ENCODE measurements at places on chromosomes 11 and 22.

- DNase-seq: peak; percentile 63
Observed at GRCh38 chr11:129853518-129854231, 38.0 kb downstream of the TMEM45B start.

DNA sequence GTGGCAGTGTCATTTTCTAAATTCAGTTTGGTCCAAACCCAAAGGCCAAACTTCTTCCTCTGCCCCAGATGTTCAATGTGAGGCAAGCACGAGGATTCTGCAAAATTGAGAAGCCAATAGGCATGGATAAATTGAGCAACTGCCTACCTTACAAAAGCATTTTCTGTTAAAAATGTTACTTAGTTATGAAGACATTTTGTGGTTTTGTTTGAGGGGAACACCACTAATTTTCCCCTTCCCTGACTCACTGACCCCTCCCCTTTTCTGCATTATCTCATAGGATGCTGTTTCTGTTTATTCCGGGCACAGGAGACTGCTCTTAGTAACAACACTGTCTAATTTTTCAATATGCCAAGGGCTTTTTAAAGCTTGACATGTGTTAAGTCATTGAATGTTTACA, 462.8 kb downstream of the INSC start:
- no peak for DNase-seq

DNA sequence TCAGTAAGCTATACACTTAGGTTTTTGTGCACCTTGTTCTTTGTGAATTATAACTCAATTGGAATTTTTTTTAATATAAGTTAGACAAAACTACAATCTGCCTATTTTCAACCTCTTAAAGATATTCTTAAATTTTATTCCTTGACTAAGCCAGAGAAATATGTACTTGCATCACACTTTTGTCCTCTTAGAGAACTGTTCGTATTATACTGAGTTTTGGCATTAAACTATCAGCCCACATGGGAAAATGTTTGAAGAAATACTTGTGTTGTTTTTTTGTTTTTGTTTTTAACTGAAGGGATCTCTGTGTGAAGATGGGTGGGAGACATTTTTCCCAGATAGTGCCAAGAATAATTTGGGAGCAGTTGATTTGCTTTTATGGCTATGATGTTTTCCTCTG, 25.3 kb downstream of the CEP295 start:
- DNase-seq: no peak

- DNase-seq: no peak
Observed at GRCh38 chr11:31689559-31689958, 121.6 kb downstream of the PAX6 start.

- DNase-seq: no peak
Observed at GRCh38 chr11:69416143-69416515, 65.3 kb upstream of the LINC01488 start.

DNA sequence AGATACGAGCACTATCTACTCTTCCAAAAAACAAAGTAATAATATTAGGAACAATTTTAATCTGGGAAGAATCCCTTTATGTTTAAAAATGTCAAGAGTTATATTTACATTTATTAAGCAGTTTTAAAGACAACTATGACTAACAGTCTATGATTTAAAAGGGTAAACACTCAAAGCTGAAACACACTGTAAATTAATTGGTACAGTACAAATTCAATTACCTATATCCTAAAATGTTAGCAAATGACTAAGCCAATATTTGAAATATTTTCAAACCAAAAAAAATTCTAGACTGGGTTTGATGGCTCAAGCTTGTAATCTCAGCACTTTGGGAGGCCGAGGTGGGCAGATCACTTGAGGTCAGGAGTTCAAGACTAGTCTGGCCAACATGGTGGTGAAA, 36.0 kb upstream of the CHRNA10 start:
- no peak for DNase-seq

DNA sequence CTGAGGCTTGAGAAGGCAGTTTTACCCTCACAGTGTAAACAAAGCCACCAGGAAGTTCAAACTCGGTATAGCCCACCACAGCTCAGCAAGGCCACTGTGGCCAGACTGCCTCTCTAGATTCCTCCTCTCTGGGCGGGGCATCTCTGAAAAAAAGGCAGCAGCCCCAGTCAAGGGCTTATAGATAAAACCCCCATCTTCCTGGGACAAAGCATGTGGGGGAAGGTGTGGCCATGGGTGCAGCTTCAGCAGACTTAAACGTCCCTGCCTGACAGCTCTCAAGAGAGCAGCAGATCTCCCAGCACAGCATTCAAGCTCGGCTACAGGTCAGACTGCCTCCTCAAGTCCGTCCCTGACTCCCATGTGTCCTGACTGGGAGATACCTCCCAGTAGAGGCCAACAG, 69.7 kb downstream of the TTC28 start:
- DNase-seq: no peak

- no peak for DNase-seq
Observed at GRCh38 chr11:130189492-130190210, 30.1 kb downstream of the ST14 start.

GRCh38 chr22:45885941-45886395, 91.0 kb downstream of the WNT7B start:
- DNase-seq: no peak

GRCh38 chr11:128501632-128502549, 85.5 kb downstream of the ETS1 start:
- no peak for DNase-seq

GRCh38 chr11:99279266-99279665, 258.5 kb downstream of the CNTN5 start:
- DNase-seq: no peak

DNA sequence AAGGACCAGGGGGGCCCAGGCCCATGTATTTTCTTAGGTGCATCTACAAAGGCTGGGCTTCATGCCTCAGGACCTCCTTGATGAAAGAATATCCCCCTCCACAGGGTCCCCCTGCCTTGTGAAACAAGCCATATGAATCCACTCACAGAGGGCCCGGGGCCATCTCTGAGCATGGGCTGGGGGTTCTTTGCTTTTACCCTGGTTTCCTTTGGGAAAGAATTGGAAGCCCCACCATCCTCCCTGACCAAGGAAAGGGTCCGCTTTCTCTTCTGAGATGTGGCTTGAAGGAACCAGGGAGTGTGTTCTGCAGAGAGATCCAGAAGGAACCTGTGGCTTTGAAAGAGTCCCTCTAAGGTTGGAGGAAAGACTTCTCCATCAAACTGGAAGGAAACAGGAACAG, 9.2 kb upstream of the ANO1 start:
- no peak for DNase-seq

- no peak for DNase-seq
Observed at GRCh38 chr11:66687831-66688281, 10.2 kb upstream of the RBM4B start.

DNA sequence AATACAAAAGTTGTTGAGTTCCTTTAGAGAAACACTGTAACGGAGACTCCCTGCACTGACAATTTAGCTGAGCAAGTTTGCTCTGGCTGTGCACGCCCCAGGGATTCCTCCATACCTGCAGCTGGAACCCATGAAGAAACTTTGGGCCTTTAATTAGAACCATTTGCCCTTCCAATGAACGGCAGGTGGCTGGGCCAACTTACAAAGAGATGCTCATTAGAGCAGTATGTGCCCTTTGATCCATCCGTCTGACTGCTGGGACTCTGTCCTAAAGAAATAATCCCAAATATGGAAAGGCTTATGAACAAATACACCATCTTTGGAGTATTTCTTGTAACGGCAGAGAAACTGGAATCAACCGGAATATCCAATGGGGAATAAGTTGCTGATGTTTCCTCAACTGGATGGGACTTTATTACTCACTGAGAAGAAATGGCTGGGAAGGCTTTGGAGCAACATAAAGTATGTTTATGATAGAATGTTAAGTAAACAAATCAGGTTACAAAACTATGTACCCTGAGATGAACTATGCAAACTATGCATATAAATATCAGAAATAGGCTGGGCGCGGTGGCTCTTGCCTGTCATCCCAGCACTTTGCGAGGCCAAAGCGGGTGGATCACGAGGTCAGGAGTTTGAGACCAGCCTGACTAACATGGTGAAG, 24.4 kb upstream of the FBLN1 start:
- peak; percentile 31 for DNase-seq

GRCh38 chr11:32952421-32952820, 59.8 kb downstream of the QSER1 start:
- DNase-seq: no peak

DNA sequence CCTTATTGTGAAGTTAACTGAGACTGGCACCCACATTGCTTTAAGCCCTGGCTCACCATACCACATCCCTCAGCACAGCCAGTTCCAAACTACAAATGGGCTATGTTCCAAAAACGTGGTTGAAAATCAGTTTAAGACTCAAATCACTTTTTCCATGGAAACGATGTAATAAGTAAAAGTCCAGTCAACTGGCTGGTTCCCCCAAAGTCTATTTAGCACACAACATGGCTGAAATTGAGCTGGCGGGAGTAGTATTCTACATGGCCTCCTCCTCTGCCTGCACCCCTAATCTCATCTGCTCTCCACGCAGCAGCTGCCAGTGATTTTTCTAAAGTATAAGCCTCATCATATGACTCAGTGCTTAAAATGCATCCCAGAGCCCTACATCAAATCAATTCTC, 40.9 kb upstream of the BIRC3 start:
- no peak for DNase-seq

DNA sequence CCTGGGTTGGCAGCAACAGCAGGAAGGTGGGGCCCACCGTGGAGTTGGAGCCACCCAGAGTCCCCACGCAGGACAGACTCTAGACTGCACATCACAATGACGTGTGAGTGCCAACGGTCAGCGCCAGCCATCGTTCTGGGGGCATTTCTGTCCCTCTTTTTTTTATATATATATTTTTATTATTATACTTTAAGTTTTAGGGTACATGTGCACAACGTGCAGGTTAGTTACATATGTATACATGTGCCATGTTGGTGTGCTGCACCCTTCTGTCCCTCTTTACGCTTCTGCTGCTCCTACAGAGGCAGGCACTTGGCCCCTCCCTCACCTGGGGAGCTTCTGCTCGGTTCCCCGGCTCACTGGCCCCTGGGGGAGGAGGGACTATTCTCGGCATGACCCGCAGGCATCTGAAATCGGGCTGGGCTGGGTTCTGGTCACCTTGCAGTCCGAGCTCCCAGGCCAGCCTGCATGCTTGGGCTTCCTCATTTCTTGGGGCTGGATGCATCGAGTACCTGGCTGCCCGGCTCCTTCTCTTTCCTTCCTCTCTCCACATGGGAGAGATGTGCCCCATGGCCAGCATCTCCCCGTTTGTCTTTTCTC, 787.4 kb downstream of the TBC1D22A start:
- DNase-seq: no peak

DNA sequence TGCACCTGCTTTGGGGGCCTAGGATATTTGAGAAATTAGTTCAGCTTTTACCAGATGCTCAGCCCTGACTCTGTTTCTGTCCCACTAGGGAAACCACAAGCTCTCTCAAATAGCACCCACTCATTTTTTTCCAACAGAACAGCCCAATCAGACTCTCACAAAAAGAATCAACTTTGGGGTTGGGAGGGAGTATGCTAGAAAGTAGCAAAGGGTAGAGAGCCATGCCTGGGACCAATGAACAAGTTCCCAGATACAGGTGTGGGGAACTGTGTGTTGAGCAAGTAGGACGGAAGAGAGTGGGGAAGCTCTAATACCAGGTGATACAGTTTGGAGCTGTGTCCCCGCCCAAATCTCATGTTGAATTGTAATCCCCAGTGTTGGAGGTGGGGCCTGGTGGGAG, 41.1 kb downstream of the TRIM66 start:
- no peak for DNase-seq

DNA sequence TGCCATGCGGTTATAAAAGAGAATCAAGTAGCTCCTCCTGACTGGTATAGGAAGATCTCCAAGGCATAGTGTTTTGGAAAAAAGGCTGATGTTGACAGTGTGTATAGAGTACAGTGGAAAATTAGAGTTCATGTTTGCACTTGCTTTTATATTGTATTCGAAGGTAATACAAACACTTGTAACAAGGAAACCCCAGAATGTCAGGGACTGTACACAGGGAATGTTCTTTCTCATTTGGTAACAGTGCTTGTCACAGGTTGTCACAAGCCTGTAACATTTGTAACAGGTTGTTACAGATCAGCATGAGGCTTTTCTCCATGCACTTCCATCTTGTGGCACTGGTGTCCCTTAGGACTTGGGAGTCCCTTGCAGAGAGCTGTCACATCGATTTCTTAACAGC, 64.0 kb downstream of the GRK3 start:
- DNase-seq: no peak

GRCh38 chr11:46345131-46345597, 2.1 kb upstream of the DGKZ start:
- DNase-seq: no peak

DNA sequence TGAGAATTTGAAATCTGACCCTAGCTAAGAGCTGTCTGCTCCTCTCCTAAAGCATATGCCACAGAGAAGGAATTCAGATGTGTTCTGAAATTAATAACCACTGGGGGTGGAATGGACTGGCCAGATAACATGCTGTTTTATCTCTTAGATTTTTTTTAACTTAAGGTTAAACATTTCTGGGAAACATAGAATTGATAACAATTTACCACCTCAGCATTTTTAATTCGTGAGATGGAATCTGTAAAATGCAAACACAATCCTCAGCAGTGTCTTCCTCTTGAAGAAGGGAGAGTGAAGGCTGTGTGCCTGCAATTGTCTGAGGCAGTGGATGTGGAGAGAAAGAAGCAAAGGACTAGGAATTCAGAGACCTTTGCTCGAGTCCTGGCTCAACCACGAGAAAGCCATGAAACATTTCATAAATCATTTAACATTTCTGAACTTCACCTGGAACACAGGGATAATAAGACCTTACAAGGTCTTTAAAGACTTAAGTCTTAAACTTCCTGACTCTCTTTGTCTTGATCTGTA, at the start of gene SLC5A12:
Gene SLC5A12, minus strand, starts transcription at position 113 of the 528 bp plus-strand sequence. CDS start 346 bp downstream, outside the sequence.
- no peak for DNase-seq

DNA sequence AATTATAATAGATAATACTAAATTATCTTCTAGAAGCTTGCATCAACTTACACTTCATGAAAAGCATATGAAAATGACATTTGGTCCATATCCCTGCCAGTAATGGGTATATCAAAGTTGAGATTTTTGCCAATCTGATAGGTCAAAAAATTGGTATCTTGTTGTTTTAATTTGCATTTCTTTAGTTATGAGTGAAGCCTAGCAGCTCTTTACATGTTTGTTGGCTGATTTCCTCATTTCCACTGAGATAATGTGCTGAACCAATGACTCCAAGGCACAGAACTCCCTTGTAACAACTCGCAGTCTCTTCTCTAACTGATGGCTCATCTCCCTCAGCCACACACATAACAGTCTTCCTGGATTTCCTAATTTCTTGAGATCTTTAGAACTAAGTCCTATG, 175.3 kb upstream of the SESN3 start:
- no peak for DNase-seq

GRCh38 chr11:126863294-126863997, 137.1 kb downstream of the KIRREL3 start:
- DNase-seq: no peak

GRCh38 chr11:6911948-6912347, 8.9 kb upstream of the OR2D3 start:
- DNase-seq: no peak

- DNase-seq: no peak
Observed at GRCh38 chr11:2576549-2576948, 123.2 kb downstream of the KCNQ1OT1 start.

Measured in SW480 (cell line).